ENCODE measurements at places on chromosomes 4 and X.
A peak's percentile ranks its signal among the peaks of the same experiment; 100 is the strongest.

DNA sequence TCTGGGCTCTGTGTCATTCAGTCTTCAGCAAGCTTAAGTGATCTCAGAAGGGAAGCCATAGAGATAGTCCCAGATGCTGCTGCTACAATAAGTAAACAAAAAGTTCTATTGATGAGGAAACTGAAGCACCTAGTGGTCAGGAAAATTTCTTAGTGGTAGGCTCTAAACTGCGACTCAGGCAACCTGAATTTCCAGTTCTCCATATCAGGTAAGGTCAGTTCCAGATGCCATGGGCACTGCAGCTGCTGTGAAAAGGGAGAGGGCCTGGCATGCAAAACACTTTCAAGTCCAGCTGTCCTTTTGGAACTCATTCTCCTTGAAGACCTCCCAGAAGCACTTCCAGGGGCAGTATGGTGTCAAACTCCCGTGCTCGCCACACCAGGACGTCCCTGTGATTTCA, 46.2 kb downstream of the REELD1 start:
- DNase-seq: no peak

DNA sequence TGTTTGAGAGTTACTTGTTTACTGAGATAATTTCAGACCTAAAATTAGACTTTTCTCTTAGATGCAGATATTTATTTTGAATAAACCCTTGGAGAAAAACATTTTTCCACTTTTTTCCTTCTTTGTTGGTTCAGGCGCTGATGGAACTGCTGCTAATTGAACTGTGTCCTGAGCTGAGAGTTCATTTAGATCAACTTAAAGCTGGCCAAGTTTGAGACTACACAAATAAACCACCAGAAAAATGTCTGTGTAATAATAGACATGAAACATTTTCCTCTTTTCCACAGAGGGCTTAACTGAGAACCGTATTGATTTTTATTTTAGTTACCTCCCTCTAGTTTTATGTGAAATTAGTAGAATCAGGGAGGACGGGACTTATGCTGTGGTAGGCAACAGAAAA, 32.5 kb downstream of the LRP2BP start:
- DNase-seq: no peak

GRCh38 chrX:13074297-13075262, 30.2 kb upstream of the FAM9C start:
- no peak for DNase-seq

GRCh38 chr4:25767877-25768725, 94.7 kb downstream of the SEL1L3 start:
- no peak for DNase-seq

DNA sequence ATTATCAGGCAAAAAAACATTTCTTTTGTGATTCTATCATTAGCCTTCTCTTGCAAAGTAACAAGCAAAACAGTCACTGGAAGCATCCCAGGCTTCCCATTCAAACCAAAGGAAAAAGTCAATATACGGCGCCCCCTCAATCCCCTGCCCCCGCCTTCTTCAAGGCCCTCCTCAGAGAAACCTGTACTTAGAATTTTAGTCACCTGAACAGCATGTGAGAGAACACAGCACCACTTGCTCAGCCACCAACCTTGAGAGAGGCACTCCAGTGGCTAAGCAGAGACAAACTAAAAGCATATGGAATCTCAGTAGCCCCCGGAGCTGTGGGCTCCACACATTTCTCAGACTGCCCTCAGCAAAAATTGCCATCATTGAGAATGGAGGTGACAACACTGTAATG, 25.2 kb downstream of the LEF1 start:
- no peak for DNase-seq

- DNase-seq: no peak
These were observed 135.5 kb downstream of the PTTG2 start for GRCh38 chr4:38095691-38096090.

GRCh38 chrX:72620550-72621145, 48.0 kb upstream of the HDAC8 start:
- no peak for DNase-seq

GRCh38 chr4:24912252-24913118, at the start of gene CCDC149:
TSS of gene CCDC149 (minus strand) at chr4:24913042. CDS start at chr4:24912864, 178 bp downstream.
- no peak for DNase-seq

DNA sequence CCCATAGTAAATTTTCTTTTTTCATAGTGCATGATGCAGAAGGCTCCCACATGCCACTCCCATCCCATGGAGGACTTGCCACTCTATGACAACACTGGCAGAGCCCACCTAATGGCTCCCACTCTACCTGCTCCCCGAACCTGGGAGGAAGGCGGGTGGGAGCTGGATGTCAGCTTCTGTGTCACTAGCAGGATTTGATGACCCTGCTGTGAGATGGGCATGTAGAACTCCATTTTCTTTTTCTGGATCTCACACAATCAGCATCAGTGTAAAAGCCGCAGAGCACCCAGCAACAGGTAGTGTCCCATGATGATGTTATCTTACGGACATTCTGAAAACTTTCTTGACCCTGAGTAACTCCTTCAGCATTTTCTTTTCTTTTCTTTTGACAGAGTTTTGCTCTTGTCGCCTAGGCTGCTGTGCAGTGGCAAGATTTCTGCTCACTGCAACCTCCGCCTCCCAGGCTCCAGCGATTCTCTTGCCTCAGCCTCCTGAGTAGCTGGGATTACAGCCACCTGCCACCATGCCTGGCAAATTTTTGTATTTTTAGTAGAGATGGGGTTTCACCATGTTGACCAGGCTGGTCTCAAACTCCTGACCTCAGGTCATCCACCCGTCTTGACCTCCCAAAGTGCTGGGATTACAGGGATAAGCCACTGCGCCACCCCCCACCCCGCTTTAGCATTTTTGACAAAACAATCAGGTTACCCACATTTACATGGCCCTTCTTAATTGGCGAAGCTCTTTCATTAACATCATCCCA, 15.0 kb upstream of the ADH1A start:
- no peak for DNase-seq

GRCh38 chrX:1451661-1452515, 821 bp downstream of the ASMTL start:
- DNase-seq: no peak

DNA sequence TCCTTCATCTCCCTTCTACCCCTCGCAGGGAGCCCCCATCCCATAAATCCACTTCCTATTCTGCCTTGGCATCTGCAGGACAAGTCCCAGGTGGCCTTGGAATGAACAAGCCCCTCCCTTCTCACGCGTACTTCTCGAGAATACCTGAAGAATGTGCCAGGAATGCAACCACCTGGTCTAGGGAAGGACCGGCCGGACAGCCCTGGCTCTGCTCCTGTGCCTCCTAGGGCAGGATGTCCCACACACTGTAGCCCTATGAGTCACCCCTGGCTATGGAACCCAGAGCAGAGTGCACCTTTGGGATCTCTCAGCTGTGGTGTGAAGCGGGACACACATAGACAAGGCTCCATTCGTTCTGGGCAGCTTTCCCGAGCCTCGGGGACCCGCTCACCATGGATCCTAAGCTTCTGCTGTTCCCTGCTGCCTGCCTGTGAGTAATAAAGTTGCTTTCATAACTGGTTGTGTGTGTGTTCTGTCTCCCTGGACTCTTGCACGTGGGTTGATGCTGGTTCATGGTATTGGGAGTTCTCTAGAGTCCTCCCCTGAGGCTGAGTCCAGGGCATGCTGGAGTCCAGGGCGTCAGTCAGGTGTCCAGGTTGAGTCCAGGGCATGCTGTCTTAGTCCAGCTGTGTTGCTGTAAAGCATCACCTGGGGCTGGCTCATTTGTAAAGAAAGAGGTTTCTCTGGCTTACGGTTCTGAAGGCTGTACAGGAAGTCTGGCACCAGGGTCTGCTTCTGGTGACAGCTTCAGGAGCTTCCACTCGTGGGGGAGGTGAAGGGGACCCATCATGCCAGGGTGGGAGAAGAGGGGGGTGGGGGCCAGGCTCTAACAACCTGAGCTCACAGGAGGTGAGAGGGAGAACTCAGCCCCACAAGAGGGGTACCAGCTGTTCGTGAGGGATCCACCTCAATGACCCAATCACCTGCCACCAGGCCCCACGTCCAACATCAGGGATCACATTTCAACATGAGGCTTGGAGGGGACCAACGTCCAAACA, 7.4 kb upstream of the PDE6B start:
- DNase-seq: no peak

GRCh38 chr4:158588285-158588684, 66.6 kb downstream of the RXFP1 start:
- no peak for DNase-seq

DNA sequence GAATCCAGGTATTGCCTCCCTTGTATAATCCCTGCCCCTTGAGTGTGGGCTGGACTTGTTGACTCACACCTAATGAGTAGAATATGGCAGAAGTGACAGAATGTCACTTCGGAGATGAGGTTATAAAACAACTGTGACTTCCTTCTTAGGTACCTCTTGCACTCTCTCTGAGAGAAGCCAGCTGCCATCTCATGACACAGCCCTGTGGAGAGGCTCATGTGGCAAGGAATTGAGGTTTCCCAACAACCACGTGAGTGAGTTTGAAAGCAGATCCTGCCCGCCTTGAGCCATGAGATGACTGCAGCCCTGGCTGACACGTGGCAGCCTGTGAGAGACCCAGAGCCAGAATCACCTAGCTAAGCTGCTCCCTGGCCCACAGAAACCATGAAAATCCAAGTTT, 13.5 kb downstream of the ASB11 start:
- DNase-seq: no peak

- no peak for DNase-seq
These were observed 39.9 kb downstream of the PSAPL1 start for GRCh38 chr4:7394681-7395451.

DNA sequence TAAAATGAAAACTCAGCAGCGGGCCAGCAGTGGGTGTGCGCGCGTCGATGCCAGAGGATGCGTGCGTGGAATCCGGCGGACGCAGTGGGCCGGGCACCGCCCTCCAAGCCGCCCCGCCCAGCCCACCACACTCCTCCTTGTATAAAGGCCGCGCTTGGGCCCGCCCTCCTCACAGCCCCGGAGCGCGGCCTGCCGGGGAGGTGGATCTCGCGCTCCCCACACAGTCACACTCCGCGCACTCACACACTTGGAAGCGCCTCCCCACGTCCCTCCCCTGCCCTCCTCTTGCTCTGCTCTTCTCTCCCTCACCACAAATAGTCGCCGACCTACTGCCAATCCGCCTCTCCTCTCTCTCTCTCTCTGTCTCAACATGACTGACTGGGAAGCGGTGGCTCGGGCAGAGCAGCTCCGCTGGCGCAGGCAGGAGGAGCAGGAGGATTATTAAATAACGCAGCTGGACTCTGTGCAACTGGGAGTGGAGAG, at the start of gene CCSER1:
CCSER1 (plus strand) TSS at position 172 of the 483 bp plus-strand sequence.
- peak; percentile 40 for DNase-seq

DNA sequence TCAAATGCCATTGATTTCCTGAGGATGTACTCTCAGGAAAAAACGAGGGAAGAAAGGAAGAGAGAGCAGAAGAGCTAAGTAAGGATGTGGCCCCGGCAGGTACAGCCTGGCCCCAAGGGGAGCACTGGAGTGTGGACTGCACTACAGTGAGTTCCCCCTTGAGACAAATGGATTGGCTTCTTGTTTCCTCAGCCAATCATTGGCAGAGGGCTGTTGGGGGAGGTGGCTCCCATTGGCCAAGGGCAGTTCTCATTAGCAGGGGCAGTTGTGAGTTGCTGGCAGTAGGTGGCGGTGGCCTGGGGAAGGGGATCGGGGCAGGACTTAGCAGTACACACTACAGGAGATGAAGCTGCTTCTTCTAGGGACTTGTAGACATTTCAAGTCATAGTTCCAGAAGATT, 24.1 kb upstream of the OCIAD2 start:
- no peak for DNase-seq

- DNase-seq: no peak
These were observed 148.2 kb downstream of the FAM47B start for GRCh38 chrX:35090801-35091200.

- DNase-seq: no peak
These were observed 112.3 kb downstream of the PCDH19 start for GRCh38 chrX:100297728-100298127.

GRCh38 chrX:24148535-24149350, 786 bp upstream of the ZFX start:
- DNase-seq: peak; percentile 13

DNA sequence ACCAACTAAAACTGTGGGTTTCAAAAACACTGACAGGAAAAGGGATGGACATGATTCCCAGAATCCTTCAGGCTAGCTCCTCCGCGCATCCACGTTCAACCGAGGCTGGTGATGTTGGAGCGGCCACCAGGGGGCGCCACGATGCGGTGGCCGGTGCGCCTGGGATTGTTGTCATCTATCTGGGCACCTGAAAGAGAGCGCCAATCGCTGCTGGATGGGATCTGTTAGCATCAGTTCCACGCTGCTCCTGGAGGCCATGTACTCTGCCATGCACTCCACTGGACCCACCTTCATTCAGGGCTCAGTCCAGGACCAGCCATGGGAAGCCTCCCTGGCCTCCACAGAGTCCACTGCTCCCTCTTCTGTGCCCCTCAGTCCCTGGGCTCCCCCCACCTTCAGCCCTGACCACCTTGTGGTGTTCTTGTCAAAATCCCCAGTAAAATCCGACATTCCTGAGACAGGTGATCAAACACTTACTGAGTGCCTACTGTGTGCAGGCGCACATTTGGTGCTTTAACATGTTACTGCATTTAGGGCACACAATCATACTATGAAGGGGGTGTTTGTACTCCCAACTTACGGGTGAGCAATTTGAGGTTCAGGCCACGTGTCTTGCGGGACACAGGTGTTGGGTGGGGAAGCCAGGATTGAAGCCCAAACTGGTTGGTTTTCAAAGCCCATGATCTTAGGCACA, 71.1 kb downstream of the CRMP1 start:
- DNase-seq: no peak

DNA sequence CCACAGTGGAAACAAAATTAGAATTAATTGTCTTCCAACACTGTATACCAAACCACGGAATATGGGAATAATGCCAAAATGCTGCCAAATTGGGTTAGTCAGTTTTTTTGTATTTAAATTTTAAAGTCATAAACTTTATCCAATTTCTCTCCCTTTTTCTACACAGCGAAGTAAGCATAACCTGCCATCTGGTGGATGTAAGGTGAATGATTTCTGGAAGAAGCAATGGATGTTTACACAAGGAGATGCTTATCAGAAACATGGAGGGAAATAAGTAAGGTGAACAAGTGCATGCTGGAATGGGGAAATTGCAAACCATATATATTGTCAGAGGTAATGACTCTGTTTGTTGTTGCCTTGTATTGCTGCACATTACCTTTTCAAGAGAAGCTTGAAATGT, 691.9 kb downstream of the TECRL start:
- DNase-seq: no peak

DNA sequence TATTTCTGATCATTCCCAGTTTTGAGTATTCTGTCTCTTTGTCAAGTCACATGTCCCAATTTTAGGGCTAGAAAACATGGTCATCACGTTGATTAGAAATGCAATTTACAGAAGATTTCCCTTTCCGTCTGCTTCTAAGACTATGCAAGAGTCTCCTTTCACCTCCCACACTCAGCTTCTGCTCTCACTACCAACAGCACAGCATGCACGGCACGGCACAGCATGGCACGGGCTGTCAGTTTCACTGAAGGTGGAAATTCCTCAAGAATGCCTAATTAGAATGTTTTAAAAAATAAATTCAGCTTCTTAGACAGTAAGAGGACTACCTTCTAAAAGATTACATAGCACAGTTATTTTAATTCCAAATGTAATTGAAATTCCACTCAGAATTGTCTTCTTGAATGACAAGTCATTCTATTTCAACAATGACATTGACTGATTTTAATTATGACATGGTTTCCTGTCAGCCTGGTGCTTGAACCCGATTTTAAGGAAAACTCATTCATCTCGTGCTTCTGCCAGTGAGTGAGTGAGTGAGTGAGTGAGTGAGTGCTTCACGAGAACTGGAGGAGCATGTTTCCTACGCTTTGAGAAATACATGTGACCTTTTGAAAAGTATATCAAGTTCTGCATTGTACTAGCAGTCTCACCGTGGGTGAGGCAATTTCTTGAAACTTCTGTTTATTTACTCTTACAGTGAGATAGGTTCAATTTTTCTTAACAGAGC, 124.8 kb upstream of the SORBS2 start:
- DNase-seq: no peak
